Activated CD8-positive, alpha-beta memory T cell treated with anti-CD3 and anti-CD28 coated beads, Interleukin-2, amount 50 U/mL, for 48 hours (primary cell): ENCODE measurements at places on chromosomes 16 and 17.

DNA sequence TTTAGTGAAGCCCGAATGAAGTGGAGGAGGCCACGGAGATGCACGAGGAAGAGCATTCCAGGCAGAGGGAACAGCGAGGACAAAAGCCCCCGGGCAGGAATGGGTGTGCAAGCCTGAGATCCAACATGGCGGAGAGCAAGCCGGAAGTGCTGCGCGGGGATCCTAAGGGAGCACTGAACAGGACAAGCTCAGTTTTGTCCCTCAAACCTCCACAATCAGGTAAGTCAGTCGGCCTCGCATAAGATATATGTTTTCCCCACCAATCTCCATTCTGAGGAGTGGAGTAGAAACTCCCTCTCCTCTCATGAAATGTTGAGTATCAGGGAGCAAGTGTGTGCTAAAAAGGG, 32.9 kb upstream of the USP22 start:
- no peak for DNase-seq

- no peak for DNase-seq
Measured at GRCh38 chr17:62591333-62591732, 36.1 kb upstream of the MRC2 start.

- DNase-seq = no peak
Measured at GRCh38 chr17:29412780-29413565, 22.8 kb downstream of the TAOK1 start.

DNA sequence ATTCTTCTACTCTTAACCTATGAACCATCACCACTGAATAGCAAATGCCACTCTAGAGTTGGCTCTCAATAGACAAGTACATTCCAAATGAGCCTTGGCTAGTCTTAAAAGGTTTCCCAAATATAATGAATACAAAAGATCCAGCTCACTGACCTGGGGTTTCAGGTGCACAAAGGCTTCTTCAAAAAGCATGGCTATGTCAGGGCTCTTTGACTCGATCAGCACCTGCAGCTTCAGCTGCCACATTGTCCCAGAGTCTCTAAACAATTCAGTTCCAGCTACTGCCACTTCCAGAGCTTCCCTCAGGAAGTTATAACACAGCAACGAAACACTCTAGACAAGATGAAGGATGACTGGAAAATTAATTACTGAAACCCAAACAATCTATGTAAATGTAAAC, 16.0 kb upstream of the COPRS start:
- DNase-seq = no peak

DNA sequence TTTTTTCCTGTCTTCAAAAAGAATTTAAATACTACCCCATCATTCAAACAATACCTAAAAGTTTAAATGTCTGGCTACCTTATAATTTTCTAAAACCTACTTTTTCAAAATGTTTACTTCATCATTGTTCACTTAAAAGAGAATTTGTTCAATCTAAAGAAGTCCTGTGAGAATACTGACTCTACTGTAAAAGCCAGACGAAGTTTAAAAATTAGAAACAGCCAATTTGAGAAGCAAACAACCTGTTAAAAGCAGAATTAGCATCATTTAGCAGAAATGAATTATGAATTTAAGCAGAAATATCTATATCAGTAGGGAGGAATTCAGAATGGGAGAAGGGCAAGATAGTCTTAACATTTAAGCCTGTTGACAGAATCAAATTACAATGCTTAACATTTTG, 2.1 kb downstream of the SKA2 start:
- no peak for DNase-seq

DNA sequence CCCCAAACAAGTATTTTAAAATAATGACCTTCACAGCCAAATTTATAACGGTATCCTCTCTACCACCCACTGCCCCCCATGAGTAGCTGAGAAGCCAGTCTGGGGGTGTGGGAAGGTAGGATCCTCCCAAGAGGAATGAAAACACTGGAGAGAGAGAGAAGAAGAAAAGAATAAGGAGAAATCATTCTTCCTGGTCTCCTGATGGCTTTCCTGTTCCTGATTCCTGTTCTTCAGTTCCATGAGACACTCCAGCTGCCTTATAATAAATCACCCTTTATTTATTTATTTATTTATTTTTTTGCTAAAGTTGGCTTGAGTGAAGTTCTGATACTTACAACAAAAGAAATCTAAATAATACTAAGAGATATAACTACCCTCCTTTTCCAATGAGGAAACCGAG, 56.4 kb upstream of the FAM20A start:
- no peak for DNase-seq

- DNase-seq = no peak
Measured at GRCh38 chr16:80723091-80723490, 81.3 kb downstream of the CDYL2 start.

GRCh38 chr16:17589898-17590297, 119.1 kb upstream of the XYLT1 start:
- DNase-seq = no peak

DNA sequence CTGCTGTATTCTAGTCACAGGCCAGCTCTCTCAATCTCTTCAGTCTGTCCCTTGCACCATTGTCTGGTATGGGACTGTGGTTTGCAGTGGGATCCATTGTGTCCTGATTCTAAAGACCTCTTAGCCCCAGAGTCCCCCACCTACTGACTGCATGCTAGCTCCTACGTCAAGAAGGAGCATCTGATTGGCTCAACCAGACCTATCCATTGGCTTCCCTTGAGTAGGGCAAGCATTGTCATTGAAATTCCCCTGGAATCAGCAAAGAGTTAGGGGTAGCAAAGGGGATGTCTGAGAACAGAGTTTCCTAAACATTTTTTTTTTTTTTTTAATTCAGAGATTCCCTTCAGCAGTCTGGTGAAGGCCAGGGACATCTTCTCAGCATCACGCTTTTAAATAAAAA, 175.3 kb upstream of the MPHOSPH6 start:
- no peak for DNase-seq

DNA sequence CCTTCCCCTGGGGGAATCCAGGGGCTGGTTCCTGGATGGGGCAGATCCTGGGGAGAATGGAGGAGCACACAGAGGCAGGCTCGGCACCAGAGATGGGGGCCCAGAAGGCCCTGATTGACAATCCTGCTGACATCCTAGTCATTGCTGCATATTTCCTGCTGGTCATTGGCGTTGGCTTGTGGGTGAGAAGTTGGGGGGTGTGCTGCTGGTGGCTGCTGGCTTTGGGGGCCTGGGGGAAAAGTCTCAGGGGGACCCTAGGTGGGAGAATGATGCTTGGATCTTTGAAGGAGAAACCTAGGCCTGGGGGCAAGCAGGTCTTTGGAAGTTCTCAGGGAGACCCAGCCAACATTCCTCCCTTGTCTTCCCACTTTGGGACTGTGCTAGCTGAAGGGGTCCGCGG, at the start of gene SLC5A2:
TSS of gene SLC5A2 (plus strand) at position 43 of the 400 bp plus-strand sequence. CDS start at position 57, 14 bp downstream.
- DNase-seq = no peak

GRCh38 chr17:48995304-48995973, 1.7 kb upstream of the IGF2BP1 start:
- DNase-seq = peak; percentile 52

GRCh38 chr16:2778630-2778958, 1.5 kb upstream of the ELOB start:
- peak; percentile 57 for DNase-seq

DNA sequence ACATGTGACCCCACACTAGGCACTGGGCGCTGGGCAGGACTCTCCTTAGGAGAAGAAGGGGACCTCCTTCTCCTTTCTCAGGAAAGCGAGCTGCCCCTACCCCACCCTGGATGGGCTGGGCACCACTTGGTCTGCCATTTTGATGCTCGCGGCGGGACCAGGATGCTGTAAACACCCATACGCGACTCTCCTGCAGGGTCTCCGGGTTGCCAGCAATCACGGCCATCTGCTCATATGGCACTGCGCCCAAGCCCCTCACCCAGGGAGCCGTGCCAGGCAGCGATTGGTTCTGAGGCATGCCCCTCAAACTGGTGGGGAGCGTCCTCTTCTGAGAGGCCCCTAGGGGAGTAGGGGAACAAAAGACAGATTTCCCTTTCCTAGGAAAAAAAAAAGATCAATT, 99.0 kb downstream of the C16orf78 start:
- peak; percentile 30 for DNase-seq

DNA sequence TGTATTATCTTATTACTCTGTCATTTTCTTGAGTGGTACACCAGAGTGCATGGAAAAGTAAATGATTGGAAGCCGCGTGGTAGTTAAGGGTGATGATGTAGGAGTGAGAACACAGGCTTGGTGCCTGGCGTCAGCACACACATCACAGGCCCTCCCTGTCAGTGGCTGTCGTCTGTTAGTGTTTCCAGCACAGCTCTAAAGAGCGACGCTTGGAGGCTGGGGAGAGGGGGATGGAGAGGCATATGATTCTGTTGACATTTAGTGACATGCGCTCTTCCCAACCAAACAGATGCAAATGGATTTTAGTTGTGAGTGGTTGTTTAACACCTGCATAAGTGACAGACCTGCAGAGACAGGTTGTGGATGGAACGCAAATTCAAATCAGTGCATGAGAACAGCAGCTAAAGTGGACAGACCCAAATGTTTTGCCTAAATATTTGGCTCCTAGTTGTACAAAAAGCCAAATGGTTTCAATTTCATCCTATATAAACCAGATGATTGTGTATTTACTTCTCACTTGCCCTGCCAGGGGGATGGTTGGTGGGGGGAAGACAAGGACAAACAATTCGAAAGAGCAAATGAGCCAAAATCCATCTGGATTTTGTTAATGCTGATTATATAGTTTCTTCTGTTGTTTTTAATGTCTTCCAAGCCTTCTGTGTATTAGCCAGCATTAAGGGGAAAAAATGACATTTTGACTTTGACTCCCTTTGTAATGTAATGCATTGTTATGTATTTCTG, 222.3 kb downstream of the WWOX start:
- DNase-seq = no peak

- no peak for DNase-seq
Measured at GRCh38 chr16:629185-629832, 1.5 kb upstream of the WFIKKN1 start.

- no peak for DNase-seq
Measured at GRCh38 chr16:47416869-47417268, 44.0 kb downstream of the ITFG1 start.

DNA sequence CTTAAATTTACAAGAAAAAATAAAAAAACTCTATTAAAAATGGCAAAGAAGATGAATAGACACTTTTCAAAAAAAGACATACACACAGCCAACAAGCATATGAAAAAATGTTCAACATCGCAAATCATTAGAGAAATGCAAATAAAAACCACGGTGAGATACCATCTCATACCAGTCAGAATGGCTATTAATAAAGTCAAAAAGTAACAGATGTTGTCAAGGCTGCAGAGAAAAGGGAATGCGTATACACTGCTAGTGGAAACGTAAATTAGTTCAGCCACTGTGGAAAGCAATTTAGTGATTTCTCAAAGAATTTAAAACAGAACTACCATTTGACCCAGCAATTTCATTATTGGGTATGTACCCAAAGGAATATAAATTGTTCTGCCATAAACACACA, 31.4 kb downstream of the CAPNS2 start:
- no peak for DNase-seq

- DNase-seq = no peak
Measured at GRCh38 chr16:10752843-10753523, 9.3 kb downstream of the NUBP1 start.

GRCh38 chr16:50555952-50556673, 7.9 kb downstream of the NKD1 start:
- DNase-seq = no peak

DNA sequence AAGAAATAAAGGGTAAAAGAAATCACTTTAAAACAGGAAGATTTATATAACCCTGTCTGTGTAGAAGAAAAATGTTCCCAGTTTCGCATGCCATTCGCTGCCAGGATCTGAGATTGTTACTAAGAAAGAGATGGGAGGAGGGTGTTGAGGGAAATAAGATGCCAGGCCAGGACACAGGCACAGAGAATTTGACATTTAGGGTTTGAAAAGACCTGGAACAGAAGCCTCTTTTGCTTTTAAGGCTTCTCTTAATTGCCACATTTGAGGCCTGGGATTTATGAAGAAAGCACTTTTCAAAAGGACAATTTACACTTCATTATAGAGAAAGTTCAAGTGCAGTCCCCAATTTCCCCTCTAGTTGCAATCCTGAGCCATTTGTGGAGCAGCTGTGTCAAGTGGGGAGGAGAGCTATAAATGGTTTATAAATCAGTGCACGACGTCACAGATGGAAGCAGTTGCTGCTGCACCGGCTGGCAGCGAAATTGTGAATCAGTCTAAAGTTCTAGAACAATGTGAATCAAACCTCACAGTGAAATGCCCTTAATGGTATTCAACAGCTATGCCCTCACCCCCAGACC, 26.5 kb upstream of the C16orf87 start:
- no peak for DNase-seq

DNA sequence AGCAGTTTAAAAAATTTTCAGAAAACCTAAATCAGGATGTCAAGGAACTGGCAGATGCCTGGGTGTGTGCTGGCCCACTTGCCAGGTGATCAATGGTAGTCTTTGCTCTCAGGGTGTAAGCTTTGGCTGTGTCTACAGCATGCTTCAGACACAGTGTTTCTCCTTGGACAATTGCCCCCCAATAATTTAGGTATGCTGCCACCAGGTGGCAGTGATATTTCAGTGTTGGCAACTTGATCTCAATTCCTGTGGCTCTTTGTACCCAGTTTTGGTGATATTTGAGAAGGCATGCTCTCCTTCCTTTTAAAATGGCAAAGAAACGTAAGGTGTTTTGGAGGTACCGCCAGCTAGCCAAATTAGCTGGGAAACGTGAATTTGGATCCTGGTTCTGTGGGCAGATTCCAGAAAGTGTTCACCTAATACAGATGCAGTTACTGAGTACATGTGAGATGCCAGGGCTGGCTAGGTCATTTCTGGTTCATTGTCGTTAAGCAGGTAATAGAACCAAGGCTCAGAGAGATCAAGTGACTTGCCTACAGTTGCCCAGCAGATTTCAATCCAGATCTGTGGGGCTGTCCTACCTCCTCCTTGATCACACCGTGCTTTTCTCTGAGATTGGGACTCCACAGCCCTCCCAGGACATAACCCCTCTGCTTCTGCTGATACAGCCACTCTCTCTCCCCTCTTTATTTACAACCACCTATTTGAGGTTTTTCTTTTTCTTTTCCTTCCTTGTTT, 155.6 kb upstream of the PLCG2 start:
- no peak for DNase-seq

- no peak for DNase-seq
Measured at GRCh38 chr16:81481207-81481821, 36.7 kb downstream of the CMIP start.

DNA sequence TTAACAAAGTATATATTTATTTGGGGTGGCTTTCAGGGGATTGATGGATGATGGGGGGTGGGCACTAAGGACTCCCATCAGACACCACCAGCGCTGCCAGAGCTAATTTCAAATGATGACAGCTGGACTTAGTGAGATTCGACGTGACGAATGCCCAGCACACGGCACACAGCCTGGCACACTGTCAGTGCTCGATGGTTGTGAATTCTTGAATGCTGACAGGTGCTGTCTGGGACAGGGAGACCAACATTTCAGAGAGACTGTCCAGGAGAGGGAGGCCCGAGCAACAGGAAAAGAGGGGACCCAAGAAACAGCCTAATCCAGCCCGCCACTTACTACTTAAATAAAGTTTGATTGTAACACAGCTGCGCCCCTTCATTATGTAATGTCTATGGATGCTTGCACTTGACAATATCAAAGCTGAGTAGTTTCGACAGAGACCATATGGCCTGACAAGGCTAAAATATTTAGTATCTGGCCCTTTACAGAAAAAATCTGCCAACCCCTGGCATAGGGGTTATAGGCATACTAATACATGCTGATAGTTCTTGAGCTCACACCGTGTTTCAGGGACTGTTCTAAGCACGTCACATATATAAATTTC, 6.2 kb upstream of the MPRIP start:
- no peak for DNase-seq
